ENCODE measurements at places on chromosomes 7 and 10.

DNA sequence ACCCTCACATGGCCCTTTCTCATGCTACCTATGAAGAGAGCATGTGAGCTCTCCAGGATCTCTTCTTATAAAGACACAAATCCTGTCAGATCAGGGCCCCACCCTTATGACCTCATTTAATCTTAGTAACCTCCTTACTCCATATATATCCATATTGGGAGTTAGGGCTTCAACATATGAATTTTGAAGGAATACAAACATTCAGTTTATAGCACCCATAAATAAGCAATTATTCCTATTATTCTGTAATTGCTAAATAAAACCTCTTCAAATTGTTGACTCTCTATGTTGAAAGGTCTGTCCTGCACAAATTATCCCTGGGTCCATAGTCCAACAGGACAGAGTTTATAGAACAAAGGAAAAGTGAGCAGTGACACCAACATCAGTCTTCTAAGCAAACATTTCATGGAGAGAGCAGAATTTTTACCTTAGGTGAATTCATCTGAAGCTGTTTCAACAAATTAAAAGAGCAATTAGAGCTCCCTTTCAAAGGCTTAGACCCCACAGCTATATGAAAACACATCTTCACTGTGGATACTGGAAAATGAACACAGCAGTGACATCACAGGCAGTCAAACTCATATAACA is 12.2 kb downstream of the DOCK4 start:
- no peak for DNase-seq

DNA sequence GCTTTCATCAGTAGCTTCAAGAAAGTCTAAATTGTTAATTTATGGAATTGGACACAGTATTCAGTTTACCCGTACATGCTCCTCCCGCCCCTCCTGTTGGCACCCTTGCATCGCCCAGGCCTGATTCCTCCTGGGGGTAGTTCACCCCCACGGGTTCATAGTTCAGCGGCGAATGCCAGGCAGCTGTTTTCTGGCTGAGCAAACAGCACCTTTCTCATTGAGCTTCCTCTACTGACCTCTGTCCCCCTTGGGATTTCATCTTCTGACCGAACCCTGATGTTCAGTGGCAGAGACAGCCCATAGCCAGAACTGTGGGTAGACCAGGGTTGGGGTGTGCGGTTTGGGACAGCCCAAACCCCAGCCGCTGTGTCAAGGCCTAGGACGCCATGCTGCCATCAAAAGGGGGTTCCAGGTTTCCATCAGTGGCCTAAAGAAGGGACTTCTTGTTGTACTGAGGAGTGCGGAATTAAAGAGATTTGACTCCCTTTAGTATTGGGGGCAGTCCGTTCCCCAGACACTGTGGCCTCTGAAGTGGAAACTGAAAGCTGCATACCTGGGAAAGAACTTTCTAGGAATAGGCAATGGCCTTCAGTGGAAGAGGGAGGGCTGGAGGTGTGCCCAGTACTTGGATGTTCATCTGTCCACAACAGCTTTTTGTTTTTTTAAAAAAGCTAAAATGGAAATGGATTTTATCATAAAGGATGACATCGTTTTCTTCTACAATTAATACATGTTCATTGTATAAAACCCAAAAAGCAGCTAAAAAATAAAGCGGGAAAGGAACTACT is 19.0 kb downstream of the MDH2 start:
- no peak for DNase-seq

- no peak for DNase-seq
Observed at GRCh38 chr7:140593672-140593982, 47.0 kb downstream of the DENND2A start.

- no peak for DNase-seq
Observed at GRCh38 chr7:14073988-14074387, 84.5 kb upstream of the ETV1 start.

DNA sequence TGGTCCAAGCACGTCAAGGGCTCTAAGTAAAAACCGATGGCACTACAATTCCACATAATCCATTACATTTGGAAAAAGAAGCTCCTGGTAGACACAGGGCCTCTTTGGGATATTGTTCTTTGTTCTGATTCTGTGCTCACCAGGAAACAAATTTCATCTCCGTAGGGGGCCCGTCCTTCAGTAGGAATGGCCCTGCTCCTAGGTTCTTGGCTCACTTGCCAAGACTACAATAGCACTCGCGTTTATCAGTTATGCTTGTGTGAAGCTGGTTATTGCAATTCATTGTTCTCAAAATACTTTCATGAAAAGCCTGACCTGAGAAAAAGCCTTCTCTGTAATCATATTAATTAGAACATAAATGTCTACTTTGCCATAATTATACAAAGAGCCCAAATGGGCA is 10.3 kb upstream of the ZC3HAV1L start:
- DNase-seq: no peak

- DNase-seq: no peak
Observed at GRCh38 chr7:27771111-27771510, 31.1 kb downstream of the TAX1BP1 start.

Measured in D341Med (cell line).